Breast epithelium (tissue), 4 donors: ENCODE measurements at places on chromosomes 16 and 17. TPM values are rescaled to one million over a fixed set of nuclear protein-coding genes. Genes with fewer than 3 reads are reported as not detected.

GLYR1 gene
- 58.1 TPM for total RNA-seq

ABCA6 gene
- 61.2 TPM for total RNA-seq

LAT gene
- 4.3 TPM for total RNA-seq

CCL23 gene
- 1.3 TPM for total RNA-seq

PTRH2 gene
- total RNA-seq: 27.7 TPM

DNAJA2 gene
- total RNA-seq: 65.3 TPM

RHBDF1 gene
- total RNA-seq: 42.6 TPM

CD300E gene
- 0.29 TPM for total RNA-seq

BMERB1 gene
- total RNA-seq: 77.8 TPM

DOC2B gene
- total RNA-seq: 6.7 TPM

ABAT gene
- total RNA-seq: 7.5 TPM

RHBDF2 gene
- 26.8 TPM for total RNA-seq

GRB7 gene
- not detected for total RNA-seq

KRT20 gene
- total RNA-seq: not detected

CSF3 gene
- total RNA-seq: 0.32 TPM

C16orf87 gene
- total RNA-seq: 5.9 TPM

VAT1L gene
- 0.33 TPM for total RNA-seq

ARL5C gene
- not detected for total RNA-seq

SHCBP1 gene
- total RNA-seq: 0.33 TPM

FAM171A2 gene
- total RNA-seq: 2.7 TPM

CDH8 gene
- total RNA-seq: not detected

KRT32 gene
- total RNA-seq: not detected

MYH8 gene
- total RNA-seq: not detected

OR4D1 gene
- total RNA-seq: not detected

DNAAF8 gene
- total RNA-seq: 2.3 TPM

UTS2R gene
- total RNA-seq: 0.33 TPM
